Thoracic aorta (tissue), 2 donors: ENCODE measurements at places on chromosomes 7 and 10. TPM values are rescaled to one million over a fixed set of nuclear protein-coding genes. Genes with fewer than 3 reads are reported as not detected.

The AKR1C3 gene
- total RNA-seq, result 77.4 TPM

The DYNC1I1 gene
- 24.6 TPM for total RNA-seq

The PRKAR1B gene
- total RNA-seq, result 18.4 TPM

The TMEM176A gene
- total RNA-seq, result 9.1 TPM

The NEURL1 gene
- total RNA-seq, result 0.28 TPM

The TMEM196 gene
- not detected for total RNA-seq

The SORCS1 gene
- 0.27 TPM for total RNA-seq

The ADAM12 gene
- total RNA-seq, result 0.27 TPM

The ACHE gene
- total RNA-seq, result 3.7 TPM

The LARP4B gene
- total RNA-seq, result 70.6 TPM

The MCM10 gene
- total RNA-seq, result 0.27 TPM

GRCh38 chr7:147547252-147547897 lies 1043.2 kb upstream of the C7orf33 start:
- no peaks in the 10 kb centered on the region for H3K27me3 ChIP-seq
- no peaks in the 10 kb centered on the region for H3K36me3 ChIP-seq
- no peak overlapping the region for H3K27ac ChIP-seq
- H3K4me3 ChIP-seq, result no peak overlapping the region
- H3K4me1 ChIP-seq, result no peaks in the 10 kb centered on the region

GRCh38 chr10:112283100-112283499 lies at the start of gene TECTB:
Gene TECTB (plus strand): TSS chr10:112283400. CDS start chr10:112283735, 335 bp downstream.
- no peaks in the 10 kb centered on the region for H3K4me1 ChIP-seq
- no peaks in the 10 kb centered on the region for H3K36me3 ChIP-seq
- no peak within 1 kb of the TSS for H3K27ac ChIP-seq
- H3K4me3 ChIP-seq, result no peak within 1 kb of the TSS
- H3K27me3 ChIP-seq, result no peaks in the 10 kb centered on the region

- H3K36me3 ChIP-seq, result no peaks in the 10 kb centered on the region
- H3K27ac ChIP-seq, result no peak overlapping the region
- no peak for DNase-seq
- no peaks in the 10 kb centered on the region for H3K4me1 ChIP-seq
- H3K4me3 ChIP-seq, result no peak overlapping the region
These were observed 246.7 kb upstream of the TPK1 start for GRCh38 chr7:145082366-145083161.

GRCh38 chr10:74262856-74263255 lies 111.8 kb downstream of the ADK start:
- no peaks in the 10 kb centered on the region for H3K27me3 ChIP-seq
- no peak for DNase-seq
- peaks cover 3% of the 10 kb centered on the region for H3K4me1 ChIP-seq
- no peaks in the 10 kb centered on the region for H3K36me3 ChIP-seq
- H3K4me3 ChIP-seq, result no peak overlapping the region

DNA sequence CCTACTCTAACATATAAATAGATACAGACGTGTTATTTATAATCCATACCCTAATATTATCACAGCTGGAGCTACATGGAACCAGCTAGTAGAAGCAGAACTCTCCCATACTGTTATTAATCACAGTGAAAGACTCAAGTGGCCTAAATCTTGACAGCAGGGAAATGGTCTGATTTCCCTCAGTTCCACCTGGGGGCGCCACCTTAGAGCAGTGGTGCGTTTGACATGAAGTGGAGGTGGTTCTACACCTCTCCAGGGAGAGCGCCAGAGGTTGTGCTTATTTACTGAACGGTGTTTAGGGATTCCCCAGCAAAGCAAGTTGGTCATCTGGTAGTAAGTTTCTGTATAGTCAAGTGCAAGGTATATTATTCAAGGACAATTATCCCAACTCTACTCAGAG lies 17.6 kb downstream of the DNTT start:
- DNase-seq, result no peak
- H3K27ac ChIP-seq, result no peak overlapping the region
- no peaks in the 10 kb centered on the region for H3K4me1 ChIP-seq
- H3K36me3 ChIP-seq, result no peaks in the 10 kb centered on the region
- no peaks in the 10 kb centered on the region for H3K27me3 ChIP-seq
- no peak overlapping the region for H3K4me3 ChIP-seq

DNA sequence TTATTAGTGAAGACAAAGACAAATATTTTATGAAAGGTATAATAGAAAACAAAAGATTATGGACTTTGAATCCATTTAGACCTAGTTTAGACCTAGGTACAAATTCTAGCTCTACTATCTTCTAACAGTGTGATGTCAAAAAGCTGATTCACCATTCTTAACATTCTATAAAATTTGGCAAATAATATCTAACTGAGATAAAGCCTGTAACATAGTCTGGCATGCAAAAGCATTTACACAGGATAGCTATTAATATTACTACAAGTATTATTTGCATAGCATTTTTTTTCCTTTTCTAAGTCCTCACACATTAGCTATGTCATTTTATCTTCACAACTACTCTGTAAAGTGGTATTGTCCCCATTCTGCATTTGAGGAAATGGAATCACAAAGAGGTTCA lies 179.6 kb upstream of the LRRTM3 start:
- H3K27ac ChIP-seq, result no peak overlapping the region
- no peak for DNase-seq
- no peaks in the 10 kb centered on the region for H3K4me1 ChIP-seq
- no peak overlapping the region for H3K4me3 ChIP-seq
- no peaks in the 10 kb centered on the region for H3K27me3 ChIP-seq

- DNase-seq, result no peak
- H3K27ac ChIP-seq, result no peak overlapping the region
- H3K27me3 ChIP-seq, result no peaks in the 10 kb centered on the region
- no peaks in the 10 kb centered on the region for H3K4me1 ChIP-seq
- H3K36me3 ChIP-seq, result no peaks in the 10 kb centered on the region
These were observed 16.4 kb upstream of the PTPRN2 start for GRCh38 chr7:158603773-158604755.

- no peak overlapping the region for H3K27ac ChIP-seq
- H3K36me3 ChIP-seq, result no peaks in the 10 kb centered on the region
- H3K4me3 ChIP-seq, result peak overlapping the region; percentile 66
These were observed 3.3 kb downstream of the LFNG start for GRCh38 chr7:2522780-2523433.

DNA sequence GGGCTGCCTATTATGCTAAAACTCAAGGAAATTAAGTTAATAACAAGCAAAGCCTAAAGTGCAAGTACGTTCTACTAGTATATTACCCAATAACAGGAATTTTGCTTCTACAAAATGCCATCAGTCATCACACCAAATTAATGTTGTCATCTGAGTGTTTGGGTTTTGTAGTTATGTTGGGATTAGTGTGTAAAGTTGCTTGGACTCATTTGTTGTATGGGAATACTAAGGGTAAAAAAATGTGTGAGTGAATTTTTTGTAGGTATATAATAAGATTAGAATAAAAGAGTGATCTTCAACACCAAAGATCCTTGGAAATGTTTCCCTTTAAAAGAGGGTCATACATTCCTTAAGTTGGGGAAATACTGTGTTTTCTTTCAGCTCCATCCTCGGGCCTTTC lies 38.6 kb downstream of the NRP1 start:
- no peak for DNase-seq
- no peak overlapping the region for H3K4me3 ChIP-seq
- H3K36me3 ChIP-seq, result no peaks in the 10 kb centered on the region
- H3K4me1 ChIP-seq, result peaks cover 77% of the 10 kb centered on the region
- H3K27me3 ChIP-seq, result no peaks in the 10 kb centered on the region

GRCh38 chr10:105803206-105803605 lies 1162.1 kb downstream of the SORCS3 start:
- H3K36me3 ChIP-seq, result no peaks in the 10 kb centered on the region
- no peaks in the 10 kb centered on the region for H3K4me1 ChIP-seq
- DNase-seq, result no peak
- no peaks in the 10 kb centered on the region for H3K27me3 ChIP-seq
- no peak overlapping the region for H3K4me3 ChIP-seq

DNA sequence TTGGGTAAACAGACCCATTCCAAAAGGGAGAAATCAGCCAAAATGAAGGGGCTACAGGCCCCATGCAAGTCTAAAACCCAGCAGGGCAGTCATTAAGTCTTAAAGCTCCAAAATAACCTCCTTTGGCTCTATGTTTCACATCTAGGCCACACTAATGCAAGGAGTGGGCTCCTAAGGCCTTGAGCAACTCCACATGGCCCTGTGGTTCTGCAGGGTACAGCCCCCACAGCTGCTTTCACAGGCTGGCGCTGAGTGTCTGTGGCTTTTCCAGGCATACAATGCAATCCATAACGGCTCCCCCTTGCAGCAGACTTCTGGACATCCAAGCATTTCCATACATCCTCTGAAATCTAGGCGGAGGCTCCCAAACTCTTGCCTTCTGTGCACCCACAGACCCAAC lies 9.0 kb downstream of the TMEM243 start:
- no peak overlapping the region for H3K4me3 ChIP-seq
- no peaks in the 10 kb centered on the region for H3K4me1 ChIP-seq
- DNase-seq, result no peak

GRCh38 chr7:108456845-108457540 lies 757 bp upstream of the NRCAM start:
- H3K27ac ChIP-seq, result no peak overlapping the region
- no peak for DNase-seq
- peaks cover 8% of the 10 kb centered on the region for H3K27me3 ChIP-seq
- H3K36me3 ChIP-seq, result no peaks in the 10 kb centered on the region
- peak overlapping the region; percentile 73 for H3K4me3 ChIP-seq

DNA sequence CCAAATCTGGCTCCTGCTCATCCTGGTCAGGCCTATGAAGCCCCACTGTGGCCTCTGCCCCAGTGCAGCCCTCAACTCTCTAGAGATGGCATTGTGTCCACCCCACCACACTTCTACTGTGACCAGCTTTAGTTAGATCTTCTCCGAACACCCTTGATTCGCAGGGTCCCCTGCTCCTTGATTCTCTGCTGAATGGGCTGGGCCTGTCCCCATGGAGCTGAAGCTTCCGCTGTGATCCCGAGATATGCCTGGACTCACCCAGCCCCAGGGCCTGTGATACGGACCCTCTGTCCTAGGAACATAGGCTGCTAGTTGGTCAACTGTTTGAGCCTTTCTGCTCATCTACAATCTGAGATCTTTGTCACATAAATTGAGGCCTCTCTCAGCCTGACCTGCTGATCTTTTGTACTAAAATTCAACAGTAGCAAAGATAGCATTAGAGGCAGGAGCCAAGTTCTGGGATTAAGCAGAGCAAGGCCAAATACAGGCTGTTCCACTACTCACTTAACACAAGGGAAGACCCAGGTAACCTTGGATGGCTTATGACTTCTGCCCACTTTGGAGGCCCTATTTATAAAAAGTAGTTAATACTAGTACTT lies 6.5 kb upstream of the PPIF start:
- no peaks in the 10 kb centered on the region for H3K27me3 ChIP-seq
- no peaks in the 10 kb centered on the region for H3K36me3 ChIP-seq
- H3K4me3 ChIP-seq, result no peak overlapping the region
- H3K4me1 ChIP-seq, result no peaks in the 10 kb centered on the region
- DNase-seq, result no peak
- H3K27ac ChIP-seq, result no peak overlapping the region

- H3K27ac ChIP-seq, result no peak overlapping the region
- no peaks in the 10 kb centered on the region for H3K27me3 ChIP-seq
- no peak for DNase-seq
These were observed 156.8 kb downstream of the FRMD4A start for GRCh38 chr10:14173706-14174594.

GRCh38 chr10:22803261-22803885 lies 89.0 kb upstream of the PIP4K2A start:
- no peak for DNase-seq
- H3K27ac ChIP-seq, result no peak overlapping the region
- H3K36me3 ChIP-seq, result no peaks in the 10 kb centered on the region
- H3K4me3 ChIP-seq, result no peak overlapping the region
- H3K27me3 ChIP-seq, result no peaks in the 10 kb centered on the region

DNA sequence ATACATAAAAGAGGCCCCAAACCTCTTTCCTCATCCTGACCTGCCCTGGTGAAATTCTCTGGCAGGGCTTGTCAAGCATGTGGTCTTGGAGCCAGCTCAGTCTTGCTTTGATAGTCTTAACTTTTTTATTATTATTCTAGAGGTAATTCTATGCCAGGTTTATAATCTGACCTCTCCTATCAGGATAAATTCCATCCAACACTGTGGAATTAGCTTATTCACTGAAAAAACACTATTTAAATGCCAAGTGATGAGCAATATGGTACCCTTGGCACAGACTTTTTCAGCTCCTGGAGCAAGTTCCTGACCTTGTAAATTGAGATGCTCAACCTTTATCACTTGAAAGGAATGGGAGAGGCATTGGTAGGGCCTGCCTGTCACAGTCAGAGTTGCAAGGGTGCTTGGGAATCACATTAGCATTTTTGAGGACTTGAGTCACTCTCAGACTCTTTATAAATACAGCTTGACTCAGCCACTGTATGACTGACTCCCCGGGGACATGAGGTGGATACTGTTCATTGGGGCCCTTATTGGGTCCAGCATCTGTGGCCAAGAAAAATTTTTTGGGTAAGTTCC lies at the start of gene CPA4:
CPA4 (plus strand) TSS at position 480 of the 576 bp plus-strand sequence; CDS start at position 500, 20 bp downstream.
- H3K27ac ChIP-seq, result peak within 1 kb of the TSS; percentile 43
- no peaks in the 10 kb centered on the region for H3K27me3 ChIP-seq
- peaks cover 7% of the 10 kb centered on the region for H3K4me1 ChIP-seq

DNA sequence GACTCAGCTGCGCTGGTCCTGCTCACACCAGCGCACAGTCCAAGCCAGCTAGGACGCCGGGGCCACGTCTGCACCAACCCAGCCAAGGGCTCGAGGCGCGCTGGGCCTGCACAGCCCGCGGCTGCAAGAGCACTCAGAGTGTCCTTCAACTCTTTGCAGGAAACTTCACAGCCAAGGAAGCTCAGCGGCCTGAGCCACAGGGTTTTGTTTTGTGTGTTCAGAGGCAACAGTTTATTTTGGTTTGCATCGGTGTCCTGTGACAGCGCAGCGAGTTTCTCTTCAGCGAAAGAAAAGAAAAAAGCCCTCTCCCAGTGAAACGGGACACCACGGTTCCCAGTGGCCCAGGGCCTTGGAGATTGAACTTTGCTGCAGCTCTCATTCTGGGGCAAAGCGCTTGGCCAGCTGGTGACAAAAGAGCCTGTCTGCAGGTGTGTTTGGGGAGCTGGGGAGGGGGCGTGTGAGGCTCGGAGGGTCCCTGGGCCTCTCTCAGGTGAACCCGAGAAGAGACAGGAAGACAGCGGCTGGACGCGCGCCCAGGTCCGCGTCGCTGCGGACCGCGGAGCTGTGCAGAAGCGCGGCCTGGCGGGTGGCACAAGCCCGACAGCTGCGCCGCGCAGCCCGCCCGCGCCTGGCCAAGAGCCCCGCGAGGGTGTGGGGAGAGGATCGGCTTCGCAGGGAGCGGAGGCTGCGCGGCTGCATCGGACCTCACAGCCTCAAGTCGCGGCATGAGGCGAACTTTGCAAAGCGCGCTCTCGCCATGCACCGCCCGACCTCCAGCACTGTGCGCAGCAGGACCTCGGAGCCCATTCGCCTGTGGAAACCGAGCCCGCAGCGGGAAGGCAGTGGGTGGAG lies 922 bp downstream of the CXCL12 start:
- H3K27me3 ChIP-seq, result no peaks in the 10 kb centered on the region
- H3K4me1 ChIP-seq, result no peaks in the 10 kb centered on the region
- H3K27ac ChIP-seq, result no peak overlapping the region
- DNase-seq, result no peak
- no peaks in the 10 kb centered on the region for H3K36me3 ChIP-seq

DNA sequence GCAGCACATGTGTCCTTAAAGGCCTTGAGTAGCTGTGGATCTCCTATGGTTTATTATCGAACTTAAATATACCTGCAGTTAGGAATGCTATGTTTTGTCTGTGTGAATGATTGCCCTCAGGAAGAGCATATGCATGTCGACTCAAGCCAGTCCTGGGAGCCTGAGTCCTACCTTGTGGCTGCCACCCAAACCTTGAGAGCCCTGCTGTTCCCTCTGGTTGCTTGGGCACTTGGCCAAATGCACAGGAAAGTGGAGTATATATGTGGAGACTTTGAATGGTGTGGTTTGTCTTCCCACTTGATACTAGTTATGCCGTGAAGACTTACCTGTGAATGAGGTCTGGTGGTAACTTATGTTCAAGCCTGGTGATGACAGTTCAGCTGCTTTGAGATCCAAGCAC lies 409.8 kb downstream of the LRMDA start:
- no peak overlapping the region for H3K4me3 ChIP-seq
- no peaks in the 10 kb centered on the region for H3K4me1 ChIP-seq
- no peaks in the 10 kb centered on the region for H3K27me3 ChIP-seq
- H3K27ac ChIP-seq, result no peak overlapping the region
- DNase-seq, result no peak
